ENCODE measurements at places on chromosomes 3 and 15.

- no peak for DNase-seq
These were observed 46.9 kb downstream of the PIK3R4 start for GRCh38 chr3:130699765-130700164.

DNA sequence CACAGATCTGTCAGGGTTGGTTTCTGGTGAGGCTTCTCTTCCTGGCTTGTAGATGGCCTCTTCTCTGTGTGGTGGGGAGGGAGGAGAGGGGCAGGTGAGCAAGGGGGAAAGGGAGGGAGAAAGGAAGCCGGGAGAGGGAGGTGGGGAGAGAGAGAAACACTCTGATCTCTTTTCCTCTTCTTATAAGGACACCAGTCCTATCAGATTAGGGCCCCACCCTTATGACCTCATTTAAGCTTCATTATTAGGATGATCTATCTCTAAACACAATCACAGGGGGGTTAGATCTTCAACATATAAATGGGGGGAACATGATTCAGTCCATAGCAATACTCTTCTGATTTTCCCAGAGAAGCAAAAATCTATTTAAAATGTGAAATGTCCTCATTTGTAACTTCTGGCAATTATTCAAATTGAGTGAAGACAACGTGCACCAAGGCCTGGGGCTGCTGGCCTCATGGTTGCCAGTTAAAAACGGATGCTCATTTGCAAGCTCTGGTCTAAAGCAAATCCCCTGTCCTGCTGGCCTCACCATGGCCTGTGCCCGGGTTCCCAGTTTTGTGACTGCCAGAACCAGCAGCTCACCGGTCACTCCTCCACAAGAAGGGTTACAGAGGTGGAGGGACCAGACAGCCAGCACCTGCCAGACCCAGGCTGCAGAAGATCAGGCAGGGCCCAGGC, 8.3 kb downstream of the POMGNT2 start:
- DNase-seq: no peak

GRCh38 chr3:54793171-54793570, 134.7 kb downstream of the LRTM1 start:
- no peak for DNase-seq

GRCh38 chr15:100918690-100919480, at the start of gene LRRK1:
Gene LRRK1 (plus strand): TSS chr15:100919357. CDS start chr15:100924633, 5,276 bp downstream.
- DNase-seq: no peak

GRCh38 chr3:126960604-126960995, 22.3 kb upstream of the PLXNA1 start:
- DNase-seq: no peak

DNA sequence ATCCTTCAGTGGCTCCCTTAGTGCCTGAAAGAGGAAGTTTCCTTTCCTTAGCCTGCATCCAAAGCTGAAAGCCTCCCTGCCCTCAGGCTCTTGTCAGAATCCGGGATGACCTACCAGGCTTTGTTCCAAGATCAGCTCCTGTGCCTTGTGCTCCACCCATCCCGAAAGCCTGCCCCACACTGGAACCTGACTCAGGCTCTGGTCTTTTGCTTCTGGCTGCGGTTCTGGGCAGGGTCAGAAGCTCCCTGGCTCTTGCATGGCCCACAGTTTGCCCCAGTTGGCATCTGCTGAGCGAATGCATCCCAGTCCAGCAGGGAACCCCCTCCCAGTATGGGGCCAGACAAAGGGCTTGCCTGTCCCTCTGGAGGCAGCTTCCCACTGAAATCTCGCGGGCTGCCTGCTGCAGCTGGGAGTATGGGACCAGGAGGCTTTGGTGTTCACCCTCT, 25.9 kb upstream of the KIF23 start:
- no peak for DNase-seq

DNA sequence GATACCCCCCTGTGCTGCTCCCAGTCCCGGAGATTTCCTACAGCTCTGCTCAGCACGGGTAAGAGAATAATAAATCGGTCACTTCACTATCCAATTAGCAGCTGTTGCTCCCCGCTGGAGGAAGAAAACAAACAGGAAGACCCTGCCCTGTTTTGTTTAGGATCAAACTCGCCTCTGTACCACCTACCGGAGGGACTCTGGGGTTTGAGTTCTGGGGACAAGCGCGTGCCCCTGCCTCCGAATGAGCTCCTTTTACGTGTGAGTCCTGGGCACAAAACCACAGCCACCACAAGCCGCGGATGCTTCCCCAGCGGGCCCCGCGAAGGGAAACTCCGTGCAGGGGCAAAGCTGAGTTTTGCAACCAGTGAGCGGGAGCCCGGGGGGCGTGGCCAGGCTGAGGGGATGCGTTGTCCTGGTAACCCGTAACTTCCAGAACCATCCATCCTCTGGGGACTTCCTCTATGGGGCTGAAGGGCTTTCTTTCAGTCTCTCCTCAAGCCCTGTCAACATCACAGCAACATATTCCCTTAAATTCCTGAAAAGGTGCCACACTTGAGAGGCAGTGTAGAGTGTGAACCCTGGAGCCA, 315.7 kb upstream of the PROK2 start:
- DNase-seq: peak; percentile 79

- no peak for DNase-seq
These were observed 44.4 kb downstream of the FLNB start for GRCh38 chr3:58052373-58053273.

All from effector CD8-positive, alpha-beta T cell (primary cell).